ENCODE measurements at places on chromosomes 3 and 15. TPM values are rescaled to one million over a fixed set of nuclear protein-coding genes. Genes with fewer than 3 reads are reported as not detected.

Gene ACTC1
- 2.1 TPM for total RNA-seq

Gene SCN5A
- not detected for total RNA-seq

Gene AHSG
- total RNA-seq = not detected

Gene SPESP1
- not detected for total RNA-seq

Gene TOMM70
- 17.1 TPM for total RNA-seq
